ENCODE measurements at places on chromosomes 12 and 14.

- peak; percentile 98 for DNase-seq
Observed at GRCh38 chr12:120116792-120117651, 469 bp upstream of the RAB35 start.

DNA sequence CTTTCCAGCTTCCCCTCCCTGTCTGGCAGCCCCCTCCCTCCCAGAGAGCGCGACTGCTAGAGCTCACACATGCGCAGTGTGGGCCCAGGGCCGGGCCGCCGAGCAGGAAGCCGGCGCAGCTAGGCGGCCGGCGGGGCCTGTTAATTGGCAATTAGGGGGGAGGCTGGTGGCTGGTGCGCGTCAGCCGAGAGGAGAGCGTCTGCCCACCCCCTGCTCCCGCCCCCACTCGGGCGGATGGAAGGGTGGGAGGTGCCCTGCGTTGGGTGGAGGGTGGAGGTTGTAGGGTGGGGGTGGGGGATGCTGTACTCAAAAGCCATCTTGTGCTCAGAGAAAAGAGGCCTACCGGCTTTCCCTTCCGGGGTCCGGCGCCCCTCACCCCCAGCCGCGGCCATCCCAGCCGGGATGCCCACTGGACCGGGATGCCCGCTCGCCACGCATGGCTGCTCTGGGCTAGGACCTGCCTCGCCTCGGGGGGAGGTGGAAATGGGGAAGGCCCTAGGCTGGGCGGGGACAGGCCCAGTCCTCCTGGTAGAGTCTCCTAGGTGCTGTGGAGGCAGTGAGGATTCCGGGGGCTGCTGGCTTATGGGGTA, 9.2 kb downstream of the HOXC8 start:
- DNase-seq: peak; percentile 79

DNA sequence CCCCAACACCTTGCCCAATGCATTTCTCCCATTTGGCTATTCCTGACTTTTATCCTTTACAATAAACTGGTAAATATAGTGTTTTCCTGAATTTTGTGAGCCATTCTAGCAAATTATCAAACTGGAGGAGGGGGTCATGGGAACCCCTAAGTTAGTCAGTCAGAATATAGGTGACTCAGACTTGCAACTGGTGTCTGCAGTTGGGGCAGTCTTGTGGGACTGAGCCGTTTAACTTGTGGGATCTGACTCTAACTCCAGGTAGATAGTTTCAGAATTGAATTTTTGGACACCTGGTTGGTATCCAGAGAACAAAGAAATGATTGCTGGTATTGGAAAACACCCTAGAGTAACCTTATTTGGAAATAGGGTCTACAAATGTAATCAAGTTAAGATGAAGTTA, 133.4 kb downstream of the CEP83 start:
- no peak for DNase-seq

DNA sequence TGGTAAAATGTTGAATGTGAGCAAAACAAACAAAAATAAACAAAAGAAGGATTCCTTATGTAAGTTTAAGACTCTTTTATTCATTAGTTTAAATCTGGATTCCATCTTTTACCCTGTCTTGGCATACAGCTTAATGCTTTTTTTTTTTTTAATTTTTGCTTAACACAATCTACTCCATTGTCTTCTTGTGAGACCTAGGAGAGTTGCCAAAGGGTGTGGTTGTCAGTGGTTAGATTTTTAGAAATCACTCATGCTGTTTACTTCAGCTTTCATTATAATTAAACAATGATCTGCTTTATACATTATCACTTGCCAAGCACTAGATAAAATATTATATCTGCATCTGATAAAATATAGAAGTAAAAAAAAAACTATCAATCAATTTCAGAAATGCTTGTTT, 77.7 kb upstream of the KITLG start:
- no peak for DNase-seq

DNA sequence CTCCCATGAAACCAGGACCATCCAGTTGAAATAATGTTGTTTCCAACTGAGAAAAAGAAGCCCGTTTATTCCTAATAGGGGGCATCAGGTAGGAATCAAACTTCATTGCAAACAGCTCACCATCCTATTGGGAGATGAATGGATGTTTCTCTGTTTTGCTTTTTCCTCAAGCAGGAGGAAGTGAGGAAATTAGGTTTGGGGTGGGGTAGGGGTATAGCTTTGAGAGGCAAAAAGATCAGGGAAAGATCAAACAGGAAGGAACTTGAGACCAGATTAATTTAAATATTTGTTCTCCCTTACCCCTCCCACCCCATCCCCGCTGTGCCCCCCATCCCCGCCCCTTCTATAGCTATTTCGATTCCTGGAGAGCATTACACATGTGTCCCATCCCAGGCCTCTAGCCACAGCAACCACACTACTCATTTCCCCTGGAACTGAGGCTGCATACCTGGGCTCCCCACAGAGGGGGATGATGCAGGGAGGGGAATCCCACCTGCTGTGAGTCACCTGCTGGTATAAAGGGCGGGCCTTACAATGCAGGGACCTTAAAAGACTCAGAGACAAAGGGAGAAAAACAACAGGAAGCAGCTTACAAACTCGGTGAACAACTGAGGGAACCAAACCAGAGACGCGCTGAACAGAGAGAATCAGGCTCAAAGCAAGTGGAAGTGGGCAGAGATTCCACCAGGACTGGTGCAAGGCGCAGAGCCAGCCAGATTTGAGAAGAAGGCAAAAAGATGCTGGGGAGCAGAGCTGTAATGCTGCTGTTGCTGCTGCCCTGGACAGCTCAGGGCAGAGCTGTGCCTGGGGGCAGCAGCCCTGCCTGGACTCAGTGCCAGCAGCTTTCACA, at the start of gene IL23A:
Gene IL23A, plus strand, starts transcription at position 577 of the 850 bp plus-strand sequence. Its CDS starts 161 bp downstream, at position 738.
- DNase-seq: peak; percentile 88
